ENCODE measurements at places on chromosomes 7 and 10.

DNA sequence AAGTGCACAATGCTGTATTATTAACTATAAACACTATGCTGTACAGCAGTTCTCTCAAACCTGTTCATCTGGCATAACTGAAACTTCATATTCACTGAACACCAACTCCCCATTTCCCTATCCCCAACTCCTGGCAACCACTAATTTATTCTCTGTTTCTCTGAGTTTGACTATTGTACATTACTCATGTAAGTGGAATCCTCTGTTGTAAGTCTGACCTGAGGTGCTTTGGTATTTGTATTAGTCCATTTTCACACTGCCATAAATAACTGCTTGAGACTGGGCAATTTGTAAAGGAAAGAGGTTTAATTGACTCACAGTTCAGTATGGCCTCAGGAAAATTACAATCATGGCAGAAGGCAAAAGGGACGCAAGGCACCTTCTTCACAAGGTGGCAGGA, 266.3 kb downstream of the PPP1R3A start:
- no peak for DNase-seq

GRCh38 chr10:9381733-9382532, 1327.4 kb downstream of the GATA3 start:
- no peak for DNase-seq

GRCh38 chr10:34721208-34721840, 93.8 kb downstream of the PARD3 start:
- DNase-seq: no peak

GRCh38 chr10:672203-672602, 17.3 kb downstream of the DIP2C start:
- DNase-seq: no peak

DNA sequence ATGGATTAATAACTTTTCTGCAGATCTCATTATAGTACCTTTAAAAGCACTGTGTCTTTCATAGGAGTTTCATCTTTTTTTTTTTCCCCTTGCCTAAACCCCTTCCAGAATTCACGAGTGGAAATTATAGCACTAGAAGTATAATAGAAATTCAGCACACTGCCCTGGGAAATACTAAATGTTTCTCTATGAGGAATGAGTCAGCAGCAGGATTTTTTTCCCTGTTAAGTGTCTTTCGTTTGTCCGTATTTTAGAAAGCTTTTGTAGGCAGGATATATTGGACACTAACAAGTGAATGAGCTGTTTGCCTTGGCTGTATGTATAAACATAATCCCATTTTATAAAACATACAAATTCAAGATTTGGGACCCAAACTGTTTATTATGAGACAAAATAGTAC, 105.8 kb downstream of the EXOC4 start:
- DNase-seq: no peak

DNA sequence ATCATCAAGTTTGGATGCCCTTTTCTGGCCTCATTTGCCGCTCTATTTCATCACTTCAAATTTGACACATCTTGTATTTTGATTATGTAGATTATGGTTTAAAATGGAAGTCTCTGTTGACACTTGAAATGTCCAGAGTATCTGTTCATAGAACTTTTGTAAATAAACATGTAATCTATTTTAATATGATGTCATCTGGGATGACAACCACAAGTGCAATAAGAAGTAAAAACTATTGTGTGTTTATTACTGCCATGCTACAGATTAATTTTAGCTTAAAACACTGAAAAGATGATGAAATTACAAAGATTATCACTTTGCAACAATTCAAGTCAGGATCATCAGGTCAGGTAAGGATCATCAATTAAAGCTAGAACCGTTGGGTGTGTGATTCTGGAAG, 30.0 kb downstream of the CYP2C8 start:
- DNase-seq: no peak

GRCh38 chr7:38142736-38143135, 35.3 kb upstream of the STARD3NL start:
- no peak for DNase-seq

DNA sequence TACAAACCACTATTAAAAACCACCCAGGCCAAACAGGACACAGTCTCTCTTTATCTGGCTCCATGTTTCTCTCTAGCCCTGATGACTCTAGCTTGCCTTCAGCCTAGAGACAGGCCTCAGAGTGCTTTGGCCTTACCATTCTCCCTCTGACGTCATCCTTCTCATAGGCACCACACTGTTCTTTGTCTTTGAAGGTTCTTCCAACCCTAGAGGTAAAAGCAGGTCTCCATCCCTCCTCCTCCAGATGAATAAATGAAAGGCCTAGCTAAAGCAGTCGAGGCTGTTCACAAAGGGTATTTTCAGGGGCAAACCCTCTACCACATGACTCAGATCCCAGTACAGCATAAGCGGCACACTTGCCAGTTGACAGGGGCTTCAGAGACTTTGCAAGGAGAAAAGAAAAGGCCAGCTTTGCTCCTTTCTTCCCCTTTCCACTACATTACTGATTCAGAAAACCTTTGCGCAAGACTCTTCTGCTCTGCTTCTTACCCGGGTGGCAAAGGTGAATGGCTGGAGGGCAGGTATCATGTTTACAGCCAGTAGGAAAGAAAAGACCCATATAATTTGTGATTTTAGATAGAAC, 14.8 kb downstream of the NFE2L3 start:
- DNase-seq: no peak

DNA sequence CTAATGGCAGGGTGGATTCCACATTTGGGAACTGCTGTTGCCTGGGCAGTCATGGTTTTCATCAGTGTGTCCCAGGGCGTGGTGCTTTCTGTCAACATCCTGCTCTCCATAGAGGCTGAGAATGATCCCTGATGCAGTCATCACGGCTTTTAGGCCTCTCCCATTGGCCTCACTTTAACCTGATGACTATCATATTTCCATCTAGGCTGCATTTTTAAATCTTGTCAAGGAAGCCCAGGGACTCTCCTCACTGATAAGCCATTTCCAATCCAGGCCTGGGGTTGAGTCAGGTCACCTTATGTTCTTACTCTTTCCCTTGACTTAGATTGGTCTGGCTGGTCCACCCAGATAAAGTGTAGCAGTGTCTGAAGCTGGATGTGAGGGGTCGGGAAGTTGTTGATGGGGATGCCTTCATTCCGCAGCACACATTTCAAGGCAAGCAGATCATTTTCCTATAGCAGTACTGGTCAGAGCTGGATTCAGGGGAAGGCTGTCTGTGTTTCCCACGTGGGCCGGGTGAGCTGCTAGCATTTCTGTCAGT, 177.0 kb downstream of the AUTS2 start:
- peak; percentile 5 for DNase-seq

GRCh38 chr7:158415316-158415715, 172.3 kb downstream of the PTPRN2 start:
- no peak for DNase-seq

DNA sequence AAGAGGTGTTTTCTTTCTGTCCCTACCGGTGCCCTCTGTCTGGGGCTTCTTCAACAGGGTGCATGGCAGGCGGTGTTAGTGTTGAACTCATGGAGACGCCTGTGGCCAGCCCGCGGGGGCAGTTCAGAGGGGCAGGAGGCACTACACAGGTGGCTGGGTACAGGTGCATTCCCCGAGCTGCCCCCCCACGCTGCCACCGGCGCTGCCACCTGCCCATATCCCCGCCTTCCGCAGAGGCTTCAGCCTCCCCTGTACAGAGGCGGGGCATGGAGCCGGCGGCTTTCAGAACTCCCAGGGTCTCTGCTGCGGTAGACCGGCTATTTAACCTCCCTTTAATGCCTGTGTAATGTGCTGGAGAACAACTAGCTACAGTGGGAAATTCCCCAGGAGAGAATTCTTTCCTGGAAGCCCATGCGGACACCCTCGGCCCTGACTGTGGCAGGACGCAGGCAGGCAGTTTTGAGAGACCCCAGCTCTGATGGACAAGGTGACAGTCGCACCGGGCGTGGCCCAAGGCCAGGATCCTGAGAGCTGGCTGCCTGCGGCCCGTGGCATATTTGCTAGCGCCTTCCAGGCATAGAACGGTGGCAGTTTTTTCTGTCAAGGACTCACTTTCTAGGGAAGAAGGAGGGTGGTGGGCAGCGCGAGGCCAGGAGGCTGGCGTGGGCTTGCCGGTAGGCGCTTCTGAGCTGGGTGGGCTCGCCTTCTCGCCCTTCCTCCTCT, 53.7 kb upstream of the ZNF32 start:
- DNase-seq: no peak

DNA sequence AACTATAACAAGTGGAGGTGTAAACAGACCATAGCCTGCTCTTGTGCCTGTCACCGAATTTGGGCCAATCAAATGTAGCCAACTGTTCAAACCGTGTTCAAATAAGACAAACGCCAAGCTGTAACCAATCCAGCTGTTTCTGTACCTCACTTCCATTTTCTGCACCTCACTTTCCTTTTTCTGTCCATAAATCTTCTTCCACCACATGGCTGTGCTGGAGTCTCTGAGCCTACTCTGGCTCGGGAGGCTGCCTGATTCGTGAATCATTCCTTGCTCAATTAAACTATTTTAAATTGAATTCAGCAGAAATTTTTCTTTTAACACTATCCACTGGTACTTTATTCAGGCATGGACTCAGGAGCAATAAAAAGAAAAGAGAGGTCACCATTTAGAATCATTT, 29.9 kb upstream of the COL1A2 start:
- no peak for DNase-seq

DNA sequence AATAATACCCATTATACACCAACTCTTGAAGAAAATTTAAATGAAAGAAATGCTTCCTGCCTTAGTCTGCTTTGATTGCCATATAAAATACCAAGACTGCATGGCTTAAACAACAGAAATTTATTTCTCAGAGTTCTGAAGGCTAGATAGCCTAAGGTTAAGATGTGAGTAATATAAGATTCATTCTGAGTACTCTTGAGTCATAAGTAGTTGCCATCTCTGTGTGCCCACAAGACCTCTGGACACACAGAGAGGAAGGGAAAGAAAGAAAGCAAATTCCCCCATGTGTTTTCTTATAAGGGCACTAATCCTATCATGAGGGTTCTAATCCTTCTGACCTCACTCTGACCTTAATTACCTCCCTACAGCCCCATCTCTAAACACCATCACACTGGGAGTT, 201.2 kb downstream of the PTN start:
- no peak for DNase-seq

DNA sequence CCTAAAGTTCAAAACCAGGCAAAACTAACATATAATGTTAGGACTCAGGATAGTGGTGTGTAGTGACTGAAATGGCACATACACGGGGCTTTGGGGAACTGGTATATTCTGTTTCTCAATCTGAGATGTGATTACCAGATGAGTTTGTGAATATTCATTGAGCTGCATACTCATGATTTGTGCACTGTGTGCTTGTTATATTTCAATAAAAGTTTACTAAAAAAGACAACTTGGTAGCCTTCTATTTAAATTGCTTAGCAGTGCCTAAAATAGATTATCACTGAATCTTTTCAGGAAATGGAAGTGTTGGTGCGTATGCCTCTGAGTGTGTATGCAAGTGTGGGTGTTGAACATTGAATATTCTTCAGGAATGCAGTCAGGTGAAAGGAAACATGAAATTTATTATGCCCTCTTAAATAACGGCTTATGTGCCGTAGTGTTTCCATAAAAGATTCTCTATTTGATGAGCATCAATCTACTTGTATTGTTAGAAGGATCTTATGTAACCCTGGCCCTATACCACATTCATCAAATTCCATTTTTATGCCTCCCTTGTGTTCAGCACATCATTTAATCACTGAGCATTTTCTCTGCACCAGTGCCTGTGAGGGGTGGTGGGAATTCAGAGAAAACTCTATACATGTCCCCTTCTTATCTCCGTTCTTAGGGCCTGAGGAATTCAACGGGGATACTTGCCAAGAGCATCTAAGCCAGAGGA, 82.6 kb upstream of the AUTS2 start:
- DNase-seq: no peak

All from HFF-Myc (cell line).